ENCODE measurements at places on chromosomes 2 and 18.
A peak's percentile ranks its signal among the peaks of the same experiment; 100 is the strongest.

GRCh38 chr18:26091047-26091630 is 726 bp upstream of the SS18 start:
- no peaks in the 10 kb centered on the region for H3K27me3 ChIP-seq
- peaks cover 31% of the 10 kb centered on the region for H3K4me1 ChIP-seq
- peak overlapping the region; percentile 88 for H3K4me3 ChIP-seq
- H3K27ac ChIP-seq: peak overlapping the region; percentile 96
- peaks cover 11% of the 10 kb centered on the region for H3K36me3 ChIP-seq

DNA sequence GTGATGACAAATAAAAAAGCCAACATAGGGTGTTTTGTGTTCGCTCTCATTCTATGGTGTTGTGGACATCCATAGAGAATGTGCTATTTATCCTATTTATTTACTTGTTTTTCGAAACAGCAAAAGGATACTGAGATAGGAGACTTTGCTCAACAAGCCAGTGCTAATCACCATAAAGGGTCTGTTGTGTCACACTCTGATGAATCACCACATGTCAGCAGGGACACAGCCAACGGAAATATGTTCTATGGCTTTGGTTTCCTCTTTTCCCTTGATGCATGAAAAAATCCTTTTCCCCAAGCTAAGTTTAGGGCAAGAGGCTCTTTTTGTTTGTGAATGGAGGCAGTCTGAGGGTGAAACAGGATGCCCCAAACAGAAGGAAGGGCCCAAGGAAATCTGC is 154.3 kb downstream of the RNF152 start:
- peaks cover 10% of the 10 kb centered on the region for H3K4me1 ChIP-seq
- DNase-seq: no peak
- H3K36me3 ChIP-seq: no peaks in the 10 kb centered on the region
- no peaks in the 10 kb centered on the region for H3K27me3 ChIP-seq

DNA sequence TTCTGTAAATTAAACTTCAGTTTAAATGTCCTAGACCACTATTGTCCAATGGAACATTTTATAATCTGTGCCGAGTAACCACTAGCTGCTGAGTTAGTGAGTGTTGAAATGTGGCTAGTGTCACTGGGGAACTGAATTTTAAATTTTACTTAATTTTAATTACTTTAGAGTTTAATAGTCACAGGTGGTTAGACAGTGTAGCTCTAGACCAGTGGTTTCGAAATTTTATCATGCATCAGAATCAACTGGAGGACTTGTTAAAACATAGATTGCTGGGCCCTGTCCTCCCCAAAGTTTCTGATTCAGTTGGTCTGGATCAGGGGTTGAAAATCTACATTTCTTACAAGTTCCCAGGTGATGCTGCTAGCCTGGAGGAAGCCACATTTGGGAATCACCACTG is 110.4 kb downstream of the FMNL2 start:
- H3K27me3 ChIP-seq: no peaks in the 10 kb centered on the region
- no peak overlapping the region for H3K27ac ChIP-seq

DNA sequence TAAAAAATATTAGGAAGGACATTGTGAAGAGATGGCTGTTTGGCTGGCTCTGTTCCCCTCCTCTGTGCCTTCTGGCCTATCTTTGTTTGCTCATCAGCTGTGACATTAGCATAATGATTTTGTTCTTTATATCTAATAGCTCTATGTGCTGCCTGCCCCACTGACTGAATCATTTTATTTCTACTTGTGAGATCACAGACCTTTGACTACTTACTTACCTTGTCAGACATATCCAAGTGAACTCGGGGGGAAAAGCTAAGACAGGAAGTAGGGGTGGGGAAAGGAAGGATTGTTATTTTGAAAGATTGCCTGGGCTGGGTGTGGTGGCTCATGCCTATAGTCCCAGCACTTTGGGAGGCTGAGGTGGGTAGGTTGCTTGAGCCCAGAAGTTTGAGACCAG is 104.2 kb downstream of the ASAP2 start:
- no peak overlapping the region for H3K4me3 ChIP-seq
- no peaks in the 10 kb centered on the region for H3K27me3 ChIP-seq
- no peak for DNase-seq
- peaks cover 32% of the 10 kb centered on the region for H3K4me1 ChIP-seq

DNA sequence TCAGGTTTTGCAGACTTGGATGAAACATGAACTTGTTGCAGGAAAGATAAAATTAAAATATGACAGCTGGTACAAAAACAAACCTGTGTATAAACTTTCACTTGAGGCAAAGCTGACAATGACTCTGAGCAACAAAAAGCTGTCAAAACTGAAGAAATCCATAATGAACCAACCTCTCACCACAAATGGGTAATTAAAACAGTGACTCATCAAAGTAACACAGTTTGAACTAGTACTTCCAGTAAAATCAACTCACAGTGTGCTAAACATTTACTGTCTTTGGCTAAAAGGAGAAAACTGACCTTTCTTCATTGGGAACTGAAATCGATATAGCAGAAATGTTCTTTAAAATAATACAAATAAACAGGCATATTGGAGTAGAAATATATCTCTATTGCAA is 209.7 kb downstream of the WDPCP start:
- DNase-seq: no peak

- H3K4me3 ChIP-seq: no peak overlapping the region
- H3K4me1 ChIP-seq: no peaks in the 10 kb centered on the region
- no peaks in the 10 kb centered on the region for H3K27me3 ChIP-seq
Measured at GRCh38 chr2:206700156-206700555, 18.0 kb downstream of the DYTN start.

DNA sequence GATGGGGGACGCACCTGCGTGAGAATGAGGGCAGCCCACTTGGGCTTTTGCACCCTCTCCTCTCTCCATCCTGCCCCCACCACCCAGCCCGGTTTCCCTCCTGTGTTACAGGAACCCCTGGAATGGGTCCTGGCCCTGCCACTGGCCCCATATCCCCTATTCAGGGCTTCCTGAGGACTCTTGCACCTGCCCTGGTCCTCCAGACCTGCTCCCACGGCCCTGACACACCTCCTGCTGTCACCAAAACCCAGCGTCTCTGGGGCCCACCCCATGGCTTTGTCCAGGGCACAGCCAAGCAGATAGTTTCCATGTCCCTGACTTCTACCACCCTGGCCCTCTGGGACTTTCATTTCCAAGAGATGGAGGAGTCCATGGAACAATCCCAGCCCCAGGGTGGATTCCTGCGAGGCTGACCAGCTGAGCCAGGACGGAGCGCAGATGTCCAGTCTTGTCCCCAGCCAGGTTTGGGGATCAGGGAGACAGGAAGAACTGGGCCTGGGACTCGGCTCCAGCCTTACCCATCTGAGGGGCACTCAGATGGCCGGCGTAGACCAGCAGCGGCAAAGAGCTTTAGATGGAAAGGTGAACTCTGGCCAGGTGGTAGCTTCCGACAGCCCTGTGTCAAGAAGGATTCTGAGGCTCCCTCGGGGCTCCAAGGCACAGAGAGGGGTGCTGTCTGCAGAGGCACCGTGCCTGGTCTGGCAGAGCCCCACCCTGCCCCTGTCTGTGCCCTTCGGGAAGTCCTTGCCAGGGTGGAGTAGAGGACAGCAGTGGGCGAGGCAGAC is 12.0 kb downstream of the GPR35 start:
- no peak overlapping the region for H3K4me3 ChIP-seq
- no peak overlapping the region for H3K27ac ChIP-seq
- H3K27me3 ChIP-seq: no peaks in the 10 kb centered on the region

DNA sequence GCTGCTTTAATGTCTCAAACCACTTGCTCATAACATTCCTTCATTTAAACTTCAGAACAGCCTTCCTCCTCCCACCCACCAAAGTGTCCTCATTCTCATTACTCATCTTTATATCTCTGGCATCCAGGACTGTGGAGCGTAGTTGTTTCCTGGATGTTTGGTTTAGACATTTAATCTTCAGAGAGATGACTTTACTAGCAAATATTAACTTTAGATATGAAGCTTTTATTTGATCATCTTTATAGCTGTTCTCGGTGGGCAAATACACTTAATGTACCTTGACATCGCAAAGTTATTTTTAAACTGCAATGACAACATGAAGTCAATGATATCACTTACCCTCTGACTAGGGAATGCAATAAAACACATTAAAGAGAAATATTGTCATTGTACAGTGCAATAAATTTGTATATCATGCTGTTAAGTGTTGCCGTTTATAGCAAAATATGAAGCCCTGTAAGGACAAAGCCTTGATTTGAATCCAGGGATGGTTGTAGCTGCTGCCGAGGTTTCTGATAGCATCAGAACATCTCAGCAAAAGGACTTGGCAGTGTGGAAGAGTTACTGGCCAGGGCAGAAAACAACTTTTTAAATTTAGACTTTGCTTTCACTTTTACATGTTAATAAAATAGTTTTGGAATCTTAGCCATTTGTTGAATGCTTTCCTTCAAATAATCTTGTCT is 4.6 kb upstream of the LAMA3 start:
- H3K27ac ChIP-seq: no peak overlapping the region
- H3K4me3 ChIP-seq: no peak overlapping the region
- peaks cover 32% of the 10 kb centered on the region for H3K27me3 ChIP-seq
- H3K36me3 ChIP-seq: no peaks in the 10 kb centered on the region
- peaks cover 12% of the 10 kb centered on the region for H3K4me1 ChIP-seq

DNA sequence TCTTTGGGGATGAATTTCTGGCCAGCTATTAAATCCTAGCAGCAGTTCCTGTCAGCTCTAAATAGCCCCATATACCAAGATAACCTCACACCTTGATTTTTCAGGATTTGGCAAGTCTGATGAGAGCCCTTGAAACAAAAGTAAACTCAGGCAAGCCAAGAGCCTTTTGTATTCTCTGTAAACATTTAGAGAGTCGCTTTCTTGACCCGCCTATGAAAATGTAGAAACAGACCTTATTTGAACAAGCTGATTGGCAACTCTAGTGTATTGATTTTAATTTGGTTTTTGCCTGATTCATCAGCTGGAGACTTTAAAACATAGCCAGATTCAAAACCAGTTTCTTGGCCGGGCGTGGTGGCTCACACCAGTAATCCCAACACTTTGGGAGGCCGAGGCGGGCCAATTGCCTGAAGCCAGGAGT is 43.4 kb downstream of the CABLES1 start:
- H3K27ac ChIP-seq: no peak overlapping the region
- H3K4me3 ChIP-seq: no peak overlapping the region
- no peak for DNase-seq
- H3K36me3 ChIP-seq: no peaks in the 10 kb centered on the region
- peaks cover 21% of the 10 kb centered on the region for H3K4me1 ChIP-seq

DNA sequence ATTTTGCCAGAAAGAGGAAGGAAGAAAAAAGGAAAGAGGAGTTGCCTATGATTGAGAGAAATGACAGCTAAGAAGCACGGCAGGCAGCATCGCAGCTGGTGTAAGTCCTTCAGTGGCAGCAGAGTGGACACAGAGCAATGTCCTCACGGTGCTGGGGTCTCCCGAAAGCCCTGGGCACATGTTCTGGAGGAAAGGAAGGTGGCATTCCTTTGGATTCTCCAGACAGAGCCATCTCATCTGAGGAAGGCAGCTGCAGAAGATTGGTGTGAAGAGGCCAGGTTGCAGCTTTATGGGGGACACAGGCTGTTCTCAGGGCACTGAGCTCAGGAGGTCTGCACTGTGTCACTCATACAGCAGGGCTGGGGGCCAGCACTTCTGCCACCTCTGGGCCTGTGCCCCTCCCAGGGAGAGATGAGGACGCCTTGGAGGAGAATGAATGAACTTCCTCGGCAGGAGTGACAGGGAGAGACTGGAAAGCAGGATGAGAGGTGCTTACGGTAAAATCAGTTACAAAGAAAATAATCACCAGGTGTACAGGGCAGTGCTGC is 252.0 kb upstream of the MYT1L start:
- H3K36me3 ChIP-seq: no peaks in the 10 kb centered on the region
- no peaks in the 10 kb centered on the region for H3K4me1 ChIP-seq
- no peaks in the 10 kb centered on the region for H3K27me3 ChIP-seq
- no peak overlapping the region for H3K4me3 ChIP-seq

- no peak for DNase-seq
- H3K27ac ChIP-seq: no peak overlapping the region
- H3K4me1 ChIP-seq: no peaks in the 10 kb centered on the region
- H3K27me3 ChIP-seq: no peaks in the 10 kb centered on the region
Measured at GRCh38 chr2:70716131-70716743, 51.8 kb downstream of the ADD2 start.

DNA sequence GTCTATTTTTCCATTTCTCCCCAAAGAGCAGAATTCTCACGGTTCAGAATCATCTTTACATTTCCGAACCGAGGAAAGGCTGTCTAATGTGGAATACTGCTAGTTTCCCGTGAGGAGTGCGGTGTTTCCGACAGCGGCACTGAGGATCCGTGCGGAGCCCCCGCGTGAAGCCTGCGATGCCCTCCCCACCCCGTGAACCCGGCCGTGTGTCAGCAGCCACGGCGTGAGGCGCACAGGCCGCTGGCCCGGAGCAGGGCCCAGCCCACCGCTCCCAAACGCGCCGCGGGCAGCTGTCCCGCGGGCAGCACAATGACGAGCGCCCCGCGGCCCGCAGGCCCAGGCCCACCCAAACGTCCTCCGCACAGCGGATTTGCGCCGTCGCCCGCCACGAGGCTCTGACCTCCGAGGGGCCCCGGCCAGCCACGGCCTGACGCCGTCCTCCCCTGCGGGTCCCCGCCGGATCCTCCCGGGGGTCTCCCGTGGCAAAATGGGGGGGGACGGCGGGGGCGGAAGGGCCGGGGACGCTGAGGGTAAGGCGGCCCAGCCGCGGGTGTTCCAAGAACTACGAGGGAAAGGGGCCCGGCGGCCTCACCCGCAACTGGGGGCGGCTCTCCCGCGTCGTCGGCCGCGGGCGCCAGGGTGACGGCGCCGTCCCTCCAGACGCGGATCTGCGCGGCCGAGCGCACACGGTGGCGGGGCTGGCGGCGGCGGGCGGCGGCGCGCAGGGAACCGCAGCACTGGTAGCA is 796 bp downstream of the SPIRE1 start:
- peaks cover 36% of the 10 kb centered on the region for H3K4me1 ChIP-seq
- H3K36me3 ChIP-seq: no peaks in the 10 kb centered on the region
- H3K4me3 ChIP-seq: peak overlapping the region; percentile 79
- DNase-seq: peak; percentile 64

DNA sequence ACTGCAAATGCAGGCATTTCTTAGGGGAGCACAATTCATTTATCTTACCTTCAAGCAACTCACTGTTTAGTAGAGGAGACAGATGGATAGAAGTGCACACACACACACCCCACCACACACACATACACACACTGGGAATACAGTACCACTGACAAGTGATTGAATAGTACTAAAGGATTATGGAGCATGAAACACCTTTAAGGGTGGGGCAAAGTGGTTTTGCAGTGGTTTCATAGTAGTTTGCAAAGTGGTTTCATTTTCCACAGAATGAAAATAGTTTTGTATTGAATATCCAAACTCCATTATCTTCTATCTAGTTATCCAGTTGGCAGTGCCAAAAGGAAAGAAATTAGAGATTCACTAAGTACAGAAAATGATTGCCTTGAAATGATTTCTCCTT is 18.9 kb downstream of the KIF5C start:
- H3K4me1 ChIP-seq: no peaks in the 10 kb centered on the region
- no peaks in the 10 kb centered on the region for H3K36me3 ChIP-seq
- H3K27ac ChIP-seq: no peak overlapping the region
- peaks cover 9% of the 10 kb centered on the region for H3K27me3 ChIP-seq
- no peak overlapping the region for H3K4me3 ChIP-seq

- DNase-seq: peak; percentile 59
- peak overlapping the region; percentile 88 for H3K27ac ChIP-seq
- peaks cover 51% of the 10 kb centered on the region for H3K4me1 ChIP-seq
Measured at GRCh38 chr2:10301941-10302478, 694 bp upstream of the HPCAL1 start.

- H3K36me3 ChIP-seq: no peaks in the 10 kb centered on the region
- no peaks in the 10 kb centered on the region for H3K4me1 ChIP-seq
- DNase-seq: no peak
- H3K27ac ChIP-seq: no peak overlapping the region
- H3K27me3 ChIP-seq: no peaks in the 10 kb centered on the region
- no peak overlapping the region for H3K4me3 ChIP-seq
Measured at GRCh38 chr2:569681-570080, 107.5 kb downstream of the TMEM18 start.

- DNase-seq: no peak
- no peaks in the 10 kb centered on the region for H3K27me3 ChIP-seq
- peaks cover 4% of the 10 kb centered on the region for H3K4me1 ChIP-seq
Measured at GRCh38 chr2:18950361-18950851, 361.0 kb upstream of the NT5C1B start.

All from lower lobe of right lung (tissue), 2 donors.